ENCODE measurements at places on chromosomes 1 and 21.

DNA sequence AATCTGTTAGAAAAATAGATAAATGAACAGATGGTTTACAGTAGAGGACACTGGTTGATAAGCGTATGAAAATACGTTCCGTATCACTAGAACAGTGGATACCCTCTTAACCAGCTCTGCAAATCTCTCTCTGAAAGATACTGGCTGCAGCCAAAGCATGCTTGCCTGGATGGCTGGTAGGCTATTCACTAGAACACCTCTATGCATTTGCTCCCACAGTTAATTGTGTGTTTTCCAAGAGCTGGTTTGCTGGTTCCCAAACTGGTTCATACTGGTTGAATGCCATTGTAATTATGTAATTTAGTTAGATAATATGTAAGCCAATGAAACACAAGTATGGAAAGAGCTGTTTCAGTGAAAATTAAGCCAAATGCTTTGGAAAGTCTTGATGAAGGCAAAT is 126.6 kb downstream of the C1orf21 start:
- no peak for DNase-seq

- no peak for DNase-seq
These were observed 7.4 kb downstream of the ARHGEF16 start for GRCh38 chr1:3461934-3462275.

DNA sequence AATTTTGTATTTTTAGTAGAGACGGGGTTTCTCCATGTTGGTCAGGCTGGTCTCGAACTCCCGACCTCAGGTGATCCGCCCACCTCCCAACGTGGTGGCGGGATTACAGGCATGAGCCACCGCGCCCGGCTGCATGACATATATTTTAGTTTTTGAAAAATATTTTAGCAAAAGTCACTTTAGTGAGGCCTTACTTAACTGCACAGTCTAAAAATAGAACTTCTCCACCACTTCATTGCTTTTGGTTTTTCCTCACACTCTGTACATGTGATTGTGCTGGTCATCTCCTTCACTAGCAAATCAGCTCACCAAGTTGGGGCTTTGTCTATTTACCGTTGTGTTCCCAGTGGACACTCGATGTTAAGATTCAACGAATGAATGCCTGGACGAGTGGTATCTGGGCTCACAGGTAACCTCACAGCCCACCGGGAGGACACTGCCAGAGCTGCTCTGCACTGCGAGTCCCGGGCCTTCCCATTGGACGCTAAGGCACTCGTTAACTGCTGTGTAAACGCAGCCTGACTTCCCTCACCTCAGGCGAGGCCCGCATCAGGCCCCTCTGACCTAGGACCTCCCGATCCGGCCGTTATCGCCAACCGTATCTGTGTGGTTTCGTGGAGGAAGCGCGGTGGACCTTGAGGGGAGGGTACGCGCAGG is 14.0 kb upstream of the ZNF692 start:
- DNase-seq = peak; percentile 66

DNA sequence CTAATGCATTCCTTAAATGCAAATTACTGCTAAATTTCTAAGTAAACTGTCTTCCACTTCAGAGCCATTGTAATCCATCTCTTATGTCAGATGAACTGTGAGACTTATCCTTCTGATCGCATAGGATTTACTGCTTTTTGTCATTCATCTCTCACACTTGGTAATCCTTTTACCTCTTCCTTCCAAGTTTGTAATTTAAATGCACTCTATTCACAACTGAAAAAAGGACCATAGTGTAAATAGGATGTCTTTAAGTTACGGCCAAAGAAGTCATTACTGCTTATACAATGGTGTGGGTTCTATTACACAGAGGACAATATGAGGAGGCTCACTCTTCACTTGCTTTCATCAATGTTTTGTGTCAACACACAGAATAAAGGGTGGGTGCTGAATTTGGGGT is 393.3 kb downstream of the PTBP2 start:
- DNase-seq = no peak

- no peak for DNase-seq
These were observed 25.4 kb downstream of the PIK3CD start for GRCh38 chr1:9676815-9677393.
